ENCODE measurements at places on chromosomes 6 and 20.
A peak's percentile ranks its signal among the peaks of the same experiment; 100 is the strongest.

DNA sequence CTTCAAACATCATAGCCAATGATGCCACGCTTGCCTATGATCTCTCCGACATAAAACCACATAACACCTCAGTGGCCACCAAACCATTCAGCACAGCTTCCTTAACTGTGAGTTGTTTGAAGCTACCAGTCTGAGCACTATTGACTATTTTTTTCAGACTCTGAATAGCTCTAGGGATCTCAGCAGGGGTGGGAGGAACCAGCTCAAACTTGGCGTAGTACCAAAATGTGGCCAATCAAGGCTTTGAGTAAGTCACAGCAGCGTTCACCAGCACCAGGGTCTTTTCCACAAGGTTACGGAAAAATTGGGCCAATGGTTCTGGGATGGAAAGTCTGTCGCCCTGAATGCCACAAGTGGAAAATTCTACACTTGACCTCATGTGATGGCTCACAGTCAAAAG is 70.6 kb downstream of the SMPDL3A start:
- H3K4me3 ChIP-seq, result no peak overlapping the region
- DNase-seq, result no peak
- H3K36me3 ChIP-seq, result no peaks in the 10 kb centered on the region

GRCh38 chr6:143609501-143609900 is 68.3 kb upstream of the PHACTR2 start:
- no peak for DNase-seq
- no peaks in the 10 kb centered on the region for H3K36me3 ChIP-seq
- H3K4me1 ChIP-seq, result no peaks in the 10 kb centered on the region
- H3K4me3 ChIP-seq, result no peak overlapping the region
- no peaks in the 10 kb centered on the region for H3K27me3 ChIP-seq

DNA sequence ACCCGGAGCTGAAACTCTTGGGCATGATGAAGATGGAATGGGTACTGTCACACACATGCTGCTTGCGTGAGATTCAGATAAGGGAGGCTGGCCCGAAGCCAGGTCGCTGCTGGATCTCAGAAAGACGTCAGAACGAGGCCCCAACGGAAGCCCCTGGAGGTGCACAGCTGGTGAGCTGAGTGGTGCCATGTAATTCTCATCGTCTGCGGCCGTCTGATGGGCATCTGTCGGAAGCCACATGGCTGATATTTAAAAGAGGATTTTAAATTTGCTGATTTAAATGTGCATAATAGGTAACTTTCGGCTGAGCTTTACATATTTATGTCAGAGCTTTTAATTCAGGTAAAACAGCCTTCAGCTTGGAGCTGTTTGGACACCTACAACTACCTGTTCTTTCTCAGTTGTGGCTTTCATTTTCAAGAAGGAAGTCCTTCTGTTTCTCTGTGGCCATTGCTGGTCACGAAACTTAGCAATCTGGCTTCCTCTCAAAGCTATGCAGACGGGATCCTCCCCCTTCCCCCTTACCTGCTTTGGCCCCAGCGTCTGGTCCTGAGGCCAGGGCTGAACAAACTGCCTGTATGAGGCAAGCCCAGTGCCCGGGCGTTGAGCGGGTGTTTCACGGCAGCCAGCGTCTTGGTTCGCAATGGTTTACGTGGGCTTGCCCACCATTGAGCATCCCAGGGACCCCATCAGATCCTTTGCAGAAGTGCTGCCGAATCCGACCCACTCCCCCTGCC is 9.2 kb downstream of the SLCO4A1 start:
- H3K27ac ChIP-seq, result peak overlapping the region; percentile 91
- H3K27me3 ChIP-seq, result no peaks in the 10 kb centered on the region
- H3K4me1 ChIP-seq, result peaks cover 68% of the 10 kb centered on the region

DNA sequence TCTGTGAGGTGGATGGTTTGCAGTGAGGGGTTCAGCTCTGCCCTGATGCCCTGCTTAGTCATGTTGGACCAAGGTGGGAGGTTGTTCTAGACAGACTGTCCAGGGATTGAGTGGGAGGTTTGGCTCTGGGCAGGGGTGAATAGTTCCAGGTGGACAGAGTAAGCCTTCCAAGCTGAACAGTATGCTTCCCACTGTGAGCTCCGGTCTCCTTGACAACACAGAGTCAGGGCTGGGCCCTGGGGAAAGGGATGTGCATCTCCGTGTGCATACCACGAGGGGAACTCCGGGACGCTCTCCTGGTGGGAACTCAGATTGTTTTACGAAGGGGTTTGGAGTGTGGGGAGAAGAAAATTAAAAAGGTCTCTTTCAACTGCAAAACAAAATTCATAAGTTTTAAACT is 174.7 kb downstream of the DHX35 start:
- no peaks in the 10 kb centered on the region for H3K27me3 ChIP-seq
- no peak overlapping the region for H3K27ac ChIP-seq
- H3K4me3 ChIP-seq, result no peak overlapping the region
- no peaks in the 10 kb centered on the region for H3K36me3 ChIP-seq

- no peak for DNase-seq
- no peak overlapping the region for H3K4me3 ChIP-seq
- H3K36me3 ChIP-seq, result peaks cover 27% of the 10 kb centered on the region
- no peaks in the 10 kb centered on the region for H3K27me3 ChIP-seq
- peaks cover 9% of the 10 kb centered on the region for H3K4me1 ChIP-seq
Observed at GRCh38 chr6:41100871-41101287, 28.1 kb downstream of the NFYA start.

DNA sequence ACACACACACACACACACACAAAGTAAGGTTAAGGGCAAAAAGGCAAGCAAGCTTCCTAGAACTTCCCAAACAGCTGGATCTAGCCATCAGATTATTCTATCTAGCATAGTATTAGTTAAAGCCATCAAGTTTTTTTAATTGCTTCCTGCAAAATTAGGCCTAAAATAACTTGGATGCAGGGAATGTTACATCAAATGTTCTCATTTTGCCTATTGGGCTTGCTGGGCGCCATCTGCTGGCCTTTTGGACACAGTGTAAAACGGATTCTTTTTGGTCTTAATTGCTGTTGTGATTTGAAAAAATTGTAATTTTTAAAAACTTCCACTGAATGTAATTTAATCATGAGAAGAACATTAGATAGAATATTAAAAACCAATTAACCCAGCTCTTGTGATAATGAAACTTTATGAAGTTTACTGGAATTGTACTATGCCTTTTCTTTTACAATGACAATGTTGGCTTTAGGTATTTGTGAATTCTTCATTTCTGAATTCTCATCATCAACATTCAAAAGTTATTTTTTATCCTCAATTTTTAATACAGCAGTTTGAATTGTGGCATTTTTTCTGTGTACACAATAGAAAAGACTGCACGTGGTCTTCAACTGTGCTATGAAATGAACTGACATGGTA is 6.8 kb downstream of the MKKS start:
- H3K4me3 ChIP-seq, result no peak overlapping the region
- no peaks in the 10 kb centered on the region for H3K27me3 ChIP-seq
- H3K27ac ChIP-seq, result no peak overlapping the region
- DNase-seq, result no peak

GRCh38 chr20:39699166-39699725 is 737.1 kb downstream of the DHX35 start:
- no peak for DNase-seq

DNA sequence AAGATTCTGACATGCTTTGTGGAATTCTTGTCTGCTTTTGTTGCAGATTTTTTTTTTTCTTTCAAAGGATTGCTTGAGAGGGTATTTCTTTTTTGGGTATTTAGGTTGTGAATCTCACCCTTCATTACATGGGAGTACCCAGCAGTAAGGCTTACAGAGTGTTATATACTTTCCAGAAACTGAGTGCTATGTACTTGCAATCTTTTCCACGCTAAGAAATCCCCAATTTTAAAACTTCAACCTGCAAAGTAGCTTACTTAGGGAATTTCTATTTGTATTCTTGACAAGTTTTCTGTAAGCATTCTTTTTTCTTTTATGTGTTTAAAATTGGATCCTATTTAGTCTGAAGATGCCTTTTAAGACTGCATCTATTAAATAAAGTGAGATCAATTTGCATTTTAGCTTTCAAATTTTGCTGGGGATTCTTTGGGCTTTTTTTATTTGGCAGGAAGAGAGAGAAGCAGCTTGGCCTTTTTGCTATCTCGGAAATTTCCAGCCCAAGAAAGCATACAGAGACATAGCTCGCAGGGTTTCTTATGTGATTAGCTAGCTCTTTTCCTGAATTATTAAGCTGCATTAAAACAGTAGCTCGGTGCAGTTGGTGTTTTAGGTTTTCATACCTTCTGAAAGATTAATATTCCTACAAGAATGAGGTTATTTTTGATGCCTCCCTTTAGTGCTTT is 42.6 kb downstream of the KCNS1 start:
- no peak overlapping the region for H3K27ac ChIP-seq
- H3K4me1 ChIP-seq, result peaks cover 2% of the 10 kb centered on the region
- no peaks in the 10 kb centered on the region for H3K36me3 ChIP-seq
- no peak for DNase-seq
- no peaks in the 10 kb centered on the region for H3K27me3 ChIP-seq

- DNase-seq, result no peak
- no peaks in the 10 kb centered on the region for H3K36me3 ChIP-seq
- H3K27me3 ChIP-seq, result no peaks in the 10 kb centered on the region
- H3K4me3 ChIP-seq, result no peak overlapping the region
- no peak overlapping the region for H3K27ac ChIP-seq
Observed at GRCh38 chr6:116206231-116206903, 47.5 kb downstream of the TSPYL4 start.

DNA sequence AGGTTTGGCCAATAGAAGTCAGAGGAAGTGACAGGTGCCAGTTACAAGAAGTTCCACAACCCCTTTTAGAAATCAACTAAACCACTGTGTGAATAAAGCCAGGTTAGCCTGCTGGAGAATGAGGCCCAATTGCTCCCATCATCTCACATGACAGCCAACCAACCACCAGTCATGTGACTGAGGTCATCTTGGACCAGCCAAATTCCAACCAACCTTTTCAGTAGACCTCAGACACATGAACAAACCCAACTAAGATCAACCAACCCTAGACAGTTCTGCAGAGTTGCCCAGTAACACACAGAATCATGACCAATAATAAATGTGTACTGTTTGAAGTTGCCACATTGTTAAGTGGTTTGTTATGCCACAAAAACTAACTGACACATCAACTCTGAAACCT is 44.6 kb upstream of the GGTLC1 start:
- H3K27ac ChIP-seq, result no peak overlapping the region
- H3K4me3 ChIP-seq, result no peak overlapping the region
- no peak for DNase-seq

DNA sequence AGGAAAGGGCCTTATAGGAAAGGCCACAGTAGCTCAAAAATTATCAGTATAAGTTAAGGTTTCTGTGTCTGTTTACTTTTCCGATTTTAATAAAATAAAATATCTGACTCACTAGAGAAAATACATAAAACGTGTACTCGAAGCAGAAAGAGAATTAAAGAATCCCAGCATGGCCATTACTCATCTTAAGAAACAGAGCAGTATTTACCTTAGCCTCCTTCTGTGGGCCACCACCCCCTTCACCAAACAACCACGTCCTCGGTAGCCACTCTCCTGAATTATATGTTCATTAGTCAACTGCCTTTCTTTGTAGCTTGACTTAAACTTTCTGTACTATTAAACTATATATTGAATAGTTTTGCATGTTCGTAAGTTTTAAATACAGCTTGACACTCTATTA is 72.2 kb upstream of the SPTLC3 start:
- no peak overlapping the region for H3K27ac ChIP-seq
- no peaks in the 10 kb centered on the region for H3K36me3 ChIP-seq
- H3K4me1 ChIP-seq, result no peaks in the 10 kb centered on the region
- no peak for DNase-seq

DNA sequence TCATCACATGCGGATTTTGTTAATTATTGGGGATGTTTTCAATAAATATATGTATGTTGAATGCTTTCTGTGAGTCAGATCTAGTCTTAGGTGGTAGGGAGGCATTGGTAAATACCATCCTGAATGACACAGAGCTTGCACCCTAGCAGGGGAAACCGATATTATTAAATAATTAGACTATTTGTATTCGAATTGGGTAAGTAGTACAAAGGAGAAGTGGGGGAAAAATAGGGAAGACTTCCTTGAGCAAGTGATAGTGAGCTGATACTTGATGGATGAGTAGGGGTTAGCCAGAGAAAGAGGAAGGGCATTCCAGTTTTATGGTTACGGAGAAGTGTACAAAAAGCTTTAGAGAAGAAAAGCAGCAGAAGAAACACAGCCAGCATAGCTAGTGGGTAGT is 1.5 kb downstream of the RIOK1 start:
- peaks cover 25% of the 10 kb centered on the region for H3K36me3 ChIP-seq
- no peaks in the 10 kb centered on the region for H3K27me3 ChIP-seq
- H3K27ac ChIP-seq, result no peak overlapping the region
- no peak overlapping the region for H3K4me3 ChIP-seq

DNA sequence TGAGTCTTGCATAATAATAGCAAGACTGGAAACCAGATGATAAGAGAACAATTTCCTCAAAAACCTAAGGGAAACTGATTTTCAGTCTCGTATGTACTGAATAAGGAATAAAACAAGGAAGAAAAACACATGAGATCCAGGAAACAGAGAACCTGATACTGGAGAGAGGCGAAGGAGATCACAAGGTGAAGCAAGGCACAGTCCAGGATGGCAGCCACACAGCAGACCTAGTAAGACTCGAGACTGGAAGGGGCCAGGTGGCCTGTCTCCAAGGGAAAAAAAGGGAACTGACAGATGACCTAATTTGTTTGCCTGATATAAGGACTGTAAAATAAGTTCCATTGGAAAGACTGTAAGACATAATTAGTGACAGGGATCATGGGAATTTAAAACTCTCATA is 71.1 kb downstream of the TASP1 start:
- H3K36me3 ChIP-seq, result no peaks in the 10 kb centered on the region
- no peak overlapping the region for H3K4me3 ChIP-seq
- no peaks in the 10 kb centered on the region for H3K27me3 ChIP-seq
- no peaks in the 10 kb centered on the region for H3K4me1 ChIP-seq
- no peak overlapping the region for H3K27ac ChIP-seq
- DNase-seq, result no peak

DNA sequence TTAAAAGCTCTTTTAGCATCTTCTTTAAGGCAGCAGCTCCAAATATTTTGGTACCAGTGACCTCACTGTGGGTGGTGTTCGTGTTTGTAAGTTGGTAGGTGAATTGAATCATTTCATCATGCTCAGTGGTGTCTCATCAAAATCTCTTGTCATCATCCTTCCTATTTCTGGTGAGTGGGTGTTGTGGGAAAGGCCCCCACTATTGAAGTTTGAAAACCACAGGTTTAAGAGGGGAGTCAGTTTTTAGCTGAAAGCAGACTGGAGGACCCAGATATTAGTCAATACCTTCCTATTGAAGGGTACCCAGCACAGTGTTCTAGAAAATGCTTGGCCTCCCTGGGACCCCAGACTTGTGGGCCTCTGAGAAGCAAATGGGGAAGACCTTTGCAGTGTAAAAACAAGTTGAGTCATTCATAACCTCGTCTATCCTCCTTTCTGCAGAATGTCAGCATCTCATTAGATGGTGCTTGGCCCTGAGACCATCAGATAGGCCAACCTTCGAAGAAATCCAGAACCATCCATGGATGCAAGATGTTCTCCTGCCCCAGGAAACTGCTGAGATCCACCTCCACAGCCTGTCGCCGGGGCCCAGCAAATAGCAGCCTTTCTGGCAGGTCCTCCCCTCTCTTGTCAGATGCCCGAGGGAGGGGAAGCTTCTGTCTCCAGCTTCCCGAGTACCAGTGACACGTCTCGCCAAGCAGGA is 3.7 kb downstream of the PIM1 start:
- no peak for DNase-seq
- H3K27me3 ChIP-seq, result no peaks in the 10 kb centered on the region
- H3K4me3 ChIP-seq, result no peak overlapping the region
- peak overlapping the region; percentile 95 for H3K27ac ChIP-seq
- no peaks in the 10 kb centered on the region for H3K4me1 ChIP-seq
- H3K36me3 ChIP-seq, result peaks cover 51% of the 10 kb centered on the region

- no peak for DNase-seq
- no peaks in the 10 kb centered on the region for H3K27me3 ChIP-seq
- H3K27ac ChIP-seq, result no peak overlapping the region
- H3K4me1 ChIP-seq, result no peaks in the 10 kb centered on the region
Observed at GRCh38 chr6:43861212-43861894, 91.3 kb downstream of the VEGFA start.

- H3K4me1 ChIP-seq, result no peaks in the 10 kb centered on the region
- no peaks in the 10 kb centered on the region for H3K36me3 ChIP-seq
Observed at GRCh38 chr6:111852725-111853124, 20.5 kb downstream of the FYN start.

Data from right atrium auricular region (tissue), 2 donors.